ENCODE measurements at places on chromosomes 6 and 20. TPM values are rescaled to one million over a fixed set of nuclear protein-coding genes. Genes with fewer than 3 reads are reported as not detected.

The ADGRB3 gene
- total RNA-seq = 0.83 TPM

The NUP153 gene
- 24.7 TPM for total RNA-seq

The DSN1 gene
- total RNA-seq = 10.4 TPM

The OPRL1 gene
- 2.4 TPM for total RNA-seq

The SLC4A11 gene
- total RNA-seq = 1.2 TPM

The HNF4A gene
- not detected for total RNA-seq

The MEI4 gene
- total RNA-seq = not detected

The CCN6 gene
- total RNA-seq = 0.10 TPM

The BHLHE23 gene
- total RNA-seq = not detected

The SCRT2 gene
- total RNA-seq = not detected

The BEND6 gene
- total RNA-seq = 12.4 TPM

The BNIP5 gene
- total RNA-seq = not detected

The CFB gene
- 49.7 TPM for total RNA-seq

The HTR1E gene
- not detected for total RNA-seq

The FAXC gene
- 0.59 TPM for total RNA-seq

The LAMA4 gene
- 518 TPM for total RNA-seq

The PPP1R14C gene
- 7.4 TPM for total RNA-seq

The RAMACL gene
- 2.0 TPM for total RNA-seq

The SNAP25 gene
- total RNA-seq = 0.53 TPM

The MATN4 gene
- total RNA-seq = not detected

The PROKR2 gene
- total RNA-seq = not detected

The LCA5 gene
- 6.1 TPM for total RNA-seq

The BAK1 gene
- total RNA-seq = 14.5 TPM

The SAMD10 gene
- total RNA-seq = 3.6 TPM

The TRIM15 gene
- total RNA-seq = not detected

The NKAPL gene
- total RNA-seq = 1.7 TPM

The LPA gene
- not detected for total RNA-seq

The AK9 gene
- 2.9 TPM for total RNA-seq

The LY6G6F gene
- not detected for total RNA-seq

The CDSN gene
- not detected for total RNA-seq

The EPPIN gene
- total RNA-seq = 0.39 TPM

The ARHGAP40 gene
- total RNA-seq = not detected

The KHDC1 gene
- 3.5 TPM for total RNA-seq

The THBS2 gene
- total RNA-seq = 2,099 TPM

The HTR1B gene
- 0.17 TPM for total RNA-seq

The LKAAEAR1 gene
- total RNA-seq = not detected

The PRSS16 gene
- total RNA-seq = 0.33 TPM

The LHFPL5 gene
- not detected for total RNA-seq

The ADGRF5 gene
- 39.0 TPM for total RNA-seq

The STMND1 gene
- not detected for total RNA-seq

The RAB5IF gene
- total RNA-seq = 53.4 TPM

The CYP21A2 gene
- total RNA-seq = 0.26 TPM

The TBX18 gene
- 45.0 TPM for total RNA-seq

The PTPRA gene
- 40.4 TPM for total RNA-seq

The FILIP1 gene
- 0.33 TPM for total RNA-seq

The PTCRA gene
- total RNA-seq = not detected

The MRAP2 gene
- 2.7 TPM for total RNA-seq

Data from smooth muscle cell of the pulmonary artery (primary cell).